ENCODE measurements at places on chromosomes 16 and 17. TPM values are rescaled to one million over a fixed set of nuclear protein-coding genes. Genes with fewer than 3 reads are reported as not detected.

The ABCA9 gene
- total RNA-seq, result 30.7 TPM

The RNF112 gene
- 0.52 TPM for total RNA-seq

The KRTAP9-2 gene
- total RNA-seq, result not detected

The MARVELD3 gene
- 58.7 TPM for total RNA-seq

The BCL6B gene
- total RNA-seq, result 8.9 TPM

The PRR35 gene
- not detected for total RNA-seq

The MPP2 gene
- total RNA-seq, result 2.6 TPM

The PYY gene
- not detected for total RNA-seq

The PABPN1L gene
- total RNA-seq, result not detected

The ZNF629 gene
- 9.2 TPM for total RNA-seq

The RASD1 gene
- 17.6 TPM for total RNA-seq

The RFWD3 gene
- total RNA-seq, result 10.5 TPM

The ABAT gene
- 27.0 TPM for total RNA-seq

The PMFBP1 gene
- total RNA-seq, result 2.0 TPM

The FBXL16 gene
- total RNA-seq, result 2.3 TPM

The CBFA2T3 gene
- 7.8 TPM for total RNA-seq

The TP53TG3F gene
- total RNA-seq, result not detected

The TNK1 gene
- 15.8 TPM for total RNA-seq

The FSCN2 gene
- total RNA-seq, result 7.0 TPM

Measured in body of pancreas (tissue), 4 donors.